ENCODE measurements at places on chromosomes 3 and 15.
A peak's percentile ranks its signal among the peaks of the same experiment; 100 is the strongest.

GRCh38 chr3:197196192-197196591 is 102.2 kb downstream of the DLG1 start:
- no peak for DNase-seq

- no peak for DNase-seq
Observed at GRCh38 chr3:143596957-143597642, 251.2 kb downstream of the SLC9A9 start.

DNA sequence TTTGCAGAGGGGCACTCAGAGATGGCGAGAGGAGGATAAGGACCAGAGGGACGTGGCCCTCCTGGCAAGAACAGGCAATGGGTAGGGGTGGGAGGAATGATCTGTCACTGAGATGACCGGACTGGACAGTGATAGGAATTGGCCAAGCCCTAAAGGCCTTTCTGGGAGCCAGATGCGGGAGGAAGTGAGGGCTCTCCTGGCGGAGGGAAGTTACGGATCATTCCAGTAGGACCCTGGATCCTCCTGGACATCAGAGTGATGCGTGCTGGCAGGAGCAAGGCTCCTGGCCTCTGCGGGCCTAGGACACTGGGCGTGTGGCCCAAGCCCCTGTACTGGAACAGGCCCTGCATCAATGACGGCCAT is 23.4 kb downstream of the KIF7 start:
- no peak for DNase-seq

DNA sequence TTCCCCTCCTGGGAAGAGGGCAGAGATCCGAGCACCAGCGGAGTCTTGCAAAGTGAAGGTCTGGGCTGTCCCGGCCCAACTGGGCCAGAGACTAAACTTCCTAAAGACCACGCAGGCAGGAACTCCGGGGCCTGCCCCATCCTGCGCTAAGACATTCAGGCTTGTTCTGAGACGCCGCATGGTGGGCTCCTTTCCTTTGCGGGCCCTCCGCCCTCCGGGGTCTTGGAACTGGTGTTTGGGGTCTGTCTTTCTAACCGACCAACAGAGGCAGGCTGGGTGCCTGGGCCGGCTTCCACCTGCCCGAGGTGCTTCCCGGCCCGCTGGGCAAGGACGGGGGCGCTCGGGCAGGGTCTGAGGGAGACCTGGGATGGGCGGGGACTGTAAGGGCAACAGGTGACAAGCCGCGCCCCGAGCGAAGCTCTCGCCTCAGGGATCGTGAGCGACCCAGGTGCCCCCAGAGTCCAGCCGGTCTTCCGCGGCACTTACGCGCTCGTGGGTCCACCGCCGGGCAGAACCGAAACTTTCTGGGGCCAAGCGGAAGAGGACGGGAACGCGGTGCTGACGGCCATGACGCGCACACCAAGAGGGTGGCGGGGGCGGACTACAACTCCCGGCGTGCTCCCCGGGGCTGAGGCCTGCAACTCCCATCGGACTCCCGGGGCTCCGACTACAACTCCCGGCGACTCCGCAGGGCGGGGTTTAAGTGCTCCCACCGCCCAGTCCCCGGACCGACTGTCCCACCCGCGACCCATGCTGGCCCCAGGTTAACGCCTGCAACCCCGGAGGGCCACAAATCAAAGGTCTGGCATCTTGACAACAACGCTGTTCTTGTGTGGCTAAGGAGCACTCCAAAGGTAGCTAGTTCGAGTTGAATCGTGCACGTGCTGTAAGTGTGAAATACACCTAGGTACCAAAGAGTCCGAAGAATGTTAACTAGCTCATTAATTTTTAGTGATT is at the start of gene FYCO1:
Gene FYCO1 (minus strand): TSS at position 589 of the 957 bp plus-strand sequence. CDS start 10,914 bp downstream, outside the sequence.
- DNase-seq: peak; percentile 83

GRCh38 chr15:38795471-38796245 is 231.0 kb upstream of the RASGRP1 start:
- no peak for DNase-seq

- DNase-seq: no peak
Observed at GRCh38 chr3:4711680-4711992, 218.5 kb downstream of the ITPR1 start.

Measured in amygdala (tissue), 56 donors.